ENCODE measurements at places on chromosomes 7 and 10.

GRCh38 chr10:70359017-70359550 lies 23.3 kb downstream of the LRRC20 start:
- DNase-seq: no peak

DNA sequence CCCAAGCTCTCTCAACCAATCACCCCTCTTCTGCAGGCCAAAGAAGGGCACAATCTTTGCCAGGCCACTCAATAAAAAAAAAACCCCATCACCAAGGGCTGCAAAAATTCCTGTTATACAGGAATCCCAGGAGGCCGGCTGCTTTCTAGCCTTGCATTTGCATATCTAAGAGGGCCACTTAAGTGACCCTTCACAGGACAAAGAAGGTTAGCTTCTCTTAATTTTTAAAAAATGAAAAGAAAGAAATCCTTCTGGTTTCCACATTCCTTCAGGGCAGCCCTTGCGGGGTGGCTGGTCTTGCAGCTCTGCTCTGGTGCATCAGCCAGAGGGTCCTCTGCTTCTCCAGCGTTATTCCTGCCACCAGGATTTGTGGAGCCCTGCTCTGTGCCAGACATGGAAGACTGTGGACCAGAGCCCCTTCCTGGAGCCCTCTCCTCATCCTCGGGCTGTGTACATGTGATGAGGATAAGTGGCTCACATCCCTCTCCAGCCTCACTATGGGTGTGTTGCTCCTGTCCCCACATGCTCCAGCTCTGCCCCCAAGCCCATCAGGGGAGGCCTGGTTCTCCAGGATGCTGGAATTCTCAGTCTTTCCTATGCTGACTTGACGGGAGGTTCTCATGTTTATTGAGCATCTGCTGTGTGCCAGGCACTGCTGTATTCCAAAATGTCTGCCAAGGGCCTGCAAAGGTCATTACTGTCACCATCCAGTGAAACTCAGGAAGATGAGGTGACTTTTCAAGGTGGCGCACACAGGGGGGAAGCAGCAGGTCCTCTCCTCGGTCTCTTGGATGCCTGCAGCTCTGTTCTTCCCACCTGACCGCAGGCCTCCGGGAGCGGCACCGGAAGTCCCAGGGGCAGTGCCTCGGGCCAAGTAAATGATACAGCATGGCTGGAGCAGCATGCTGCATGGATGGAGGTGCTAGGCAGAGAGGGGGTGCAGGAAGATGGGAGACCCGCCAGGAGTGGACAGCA lies 67.7 kb downstream of the ARHGAP22 start:
- DNase-seq: no peak

GRCh38 chr7:106012935-106013439 lies 49.9 kb downstream of the CDHR3 start:
- no peak for DNase-seq

- no peak for DNase-seq
These were observed 1.3 kb downstream of the HOXA9 start for GRCh38 chr7:27164045-27164366.

DNA sequence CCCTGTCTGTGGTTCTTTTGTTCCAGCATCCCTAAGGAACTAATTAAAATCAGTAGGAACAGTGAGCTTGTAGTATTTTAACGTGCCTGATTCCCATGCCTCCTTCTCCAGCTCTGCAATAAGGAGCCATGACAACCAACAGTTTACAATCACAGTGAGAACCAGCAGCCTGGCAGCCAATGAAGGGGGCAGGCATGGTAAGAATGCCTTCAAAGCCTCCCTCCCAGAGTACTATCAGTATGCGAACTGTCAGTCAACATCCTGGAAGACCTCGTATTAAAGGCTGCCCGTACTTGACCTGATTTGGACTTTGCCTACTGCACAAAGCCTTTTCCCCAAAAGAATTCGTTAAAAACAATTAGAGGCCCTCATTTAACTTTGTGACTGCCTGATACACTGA lies 7.7 kb downstream of the ZPBP start:
- no peak for DNase-seq

Measured in stimulated activated CD4-positive, alpha-beta T cell treated with anti-CD3 and anti-CD28 coated beads, Interleukin-1b, Interleukin-23, amount 100 ng/mL, for 4 hours (primary cell).